Stimulated activated CD8-positive, alpha-beta memory T cell treated with anti-CD3 and anti-CD28 coated beads, Interleukin-2, amount 100 ng/mL, for 1 hour (primary cell): ENCODE measurements at places on chromosomes 1 and 21.
A peak's percentile ranks its signal among the peaks of the same experiment; 100 is the strongest.

GRCh38 chr1:26839779-26840178 lies 13.3 kb downstream of the ZDHHC18 start:
- DNase-seq, result no peak

- DNase-seq, result no peak
Observed at GRCh38 chr1:17451731-17452130, 12.3 kb upstream of the RCC2 start.

DNA sequence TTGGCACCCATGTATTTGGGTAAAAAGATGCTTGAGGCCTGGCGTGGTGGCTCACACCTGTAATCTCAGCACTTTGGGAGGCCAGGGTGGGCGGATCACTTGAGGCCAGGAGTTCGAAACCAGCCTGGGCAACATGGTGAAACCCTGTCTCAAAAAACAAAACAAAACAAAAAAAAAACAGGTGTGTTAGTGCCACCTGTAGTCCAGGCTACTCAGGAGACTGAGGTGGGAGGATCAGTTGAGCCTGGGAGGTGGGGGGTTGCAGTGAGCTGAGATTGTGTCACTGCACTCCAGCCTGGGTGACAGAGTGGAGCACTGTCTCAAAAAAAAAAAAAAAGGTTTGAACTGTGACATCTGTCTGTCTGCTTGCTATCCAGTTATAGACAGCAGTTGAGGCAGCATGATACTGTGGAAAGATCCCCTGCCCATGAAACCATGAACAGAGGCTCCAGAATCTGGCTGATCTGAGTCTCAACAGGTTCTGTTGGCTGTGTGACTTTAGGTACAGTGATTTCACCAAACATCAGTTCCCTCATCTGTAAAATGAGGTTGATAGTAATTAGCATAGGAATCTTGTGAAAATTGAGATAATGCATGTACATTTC lies 5.7 kb downstream of the DYRK1A start:
- no peak for DNase-seq

DNA sequence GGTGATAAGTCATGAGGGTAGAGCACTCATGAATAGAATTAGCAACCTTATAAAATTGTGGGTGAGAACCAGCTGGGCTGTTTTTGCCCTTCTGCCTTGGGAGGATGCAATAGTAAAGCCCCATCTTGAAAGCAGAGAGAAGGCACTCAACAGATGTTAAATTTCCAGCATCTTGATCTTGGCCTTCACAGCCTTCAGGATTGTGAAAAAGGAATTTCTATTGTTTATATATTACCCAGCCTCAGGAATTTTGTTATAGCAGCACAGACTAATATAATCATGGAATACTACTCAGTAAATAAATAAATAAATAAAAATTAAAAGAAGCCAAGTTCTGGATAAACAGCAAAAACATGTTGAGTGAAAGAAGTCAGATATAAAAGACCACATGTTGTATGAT lies 175.2 kb downstream of the KCNT2 start:
- DNase-seq, result no peak

GRCh38 chr1:112383759-112384370 lies 12.1 kb upstream of the CTTNBP2NL start:
- DNase-seq, result no peak

DNA sequence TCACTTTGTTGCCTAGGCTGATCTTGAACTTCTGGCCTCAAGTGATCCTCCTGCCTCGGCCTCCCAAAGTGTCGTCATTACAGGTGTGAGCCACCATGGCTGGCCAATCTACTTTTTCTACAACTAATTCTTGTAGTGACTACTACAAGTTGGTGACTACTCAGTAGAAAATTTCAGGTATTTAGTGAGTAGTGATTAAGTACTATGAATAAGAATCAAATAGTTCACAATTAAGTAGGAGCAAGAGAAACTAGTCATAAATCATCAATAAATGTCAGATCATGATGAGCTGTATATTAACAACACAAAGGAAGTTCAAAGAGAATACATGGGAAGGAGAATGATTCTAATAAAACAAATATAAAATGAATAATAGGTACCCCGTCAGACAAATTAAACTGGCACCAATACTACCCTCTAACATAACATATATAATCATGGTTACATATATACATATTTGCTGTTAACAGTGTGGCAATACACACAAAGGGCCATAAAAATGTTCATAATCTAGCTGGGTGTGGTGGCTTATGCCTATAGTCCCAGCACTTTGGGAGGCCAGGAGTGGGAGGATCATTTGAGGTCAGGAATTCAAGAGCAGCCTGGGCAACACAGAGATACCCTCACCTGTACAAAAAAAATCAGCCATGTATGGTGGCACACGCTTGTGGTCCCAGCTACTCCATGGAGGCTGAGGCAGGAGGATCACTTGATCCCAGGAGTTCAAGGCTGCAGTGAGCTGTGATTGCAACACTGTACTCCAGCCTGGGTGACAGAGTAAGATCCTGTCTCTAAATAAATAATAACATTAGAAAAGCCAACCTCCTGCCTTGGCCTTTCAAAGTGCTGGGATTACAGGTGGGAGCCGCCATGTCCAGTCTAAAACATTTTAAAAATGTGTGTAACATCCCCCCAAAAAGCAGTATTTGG lies 19.1 kb downstream of the YY1AP1 start:
- DNase-seq, result no peak

- no peak for DNase-seq
Observed at GRCh38 chr21:28160378-28160777, 832.3 kb downstream of the LTN1 start.

DNA sequence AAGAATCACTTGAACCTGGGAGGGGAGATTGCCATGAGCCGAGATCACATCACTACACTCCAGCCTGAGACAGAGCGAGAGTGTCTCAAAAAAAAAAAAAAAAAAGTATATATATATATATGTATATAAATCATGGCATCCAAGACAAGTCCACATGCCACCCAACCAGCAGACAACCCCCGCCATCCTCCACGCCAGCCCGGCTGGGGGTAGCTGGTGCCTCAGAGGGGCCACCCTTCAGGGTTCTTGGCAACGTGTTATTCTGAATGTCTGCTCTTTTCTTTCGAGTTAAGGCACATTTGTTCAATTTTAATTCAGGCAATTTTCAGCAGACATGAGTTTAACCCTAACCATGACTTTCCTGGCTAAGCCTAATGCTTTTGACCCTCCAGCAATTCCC lies 9.7 kb upstream of the TMEM240 start:
- DNase-seq, result no peak

GRCh38 chr1:41051022-41051421 lies 29.5 kb upstream of the SLFNL1 start:
- DNase-seq, result no peak

GRCh38 chr1:7808253-7808844 lies 24.3 kb downstream of the PER3 start:
- DNase-seq, result no peak

DNA sequence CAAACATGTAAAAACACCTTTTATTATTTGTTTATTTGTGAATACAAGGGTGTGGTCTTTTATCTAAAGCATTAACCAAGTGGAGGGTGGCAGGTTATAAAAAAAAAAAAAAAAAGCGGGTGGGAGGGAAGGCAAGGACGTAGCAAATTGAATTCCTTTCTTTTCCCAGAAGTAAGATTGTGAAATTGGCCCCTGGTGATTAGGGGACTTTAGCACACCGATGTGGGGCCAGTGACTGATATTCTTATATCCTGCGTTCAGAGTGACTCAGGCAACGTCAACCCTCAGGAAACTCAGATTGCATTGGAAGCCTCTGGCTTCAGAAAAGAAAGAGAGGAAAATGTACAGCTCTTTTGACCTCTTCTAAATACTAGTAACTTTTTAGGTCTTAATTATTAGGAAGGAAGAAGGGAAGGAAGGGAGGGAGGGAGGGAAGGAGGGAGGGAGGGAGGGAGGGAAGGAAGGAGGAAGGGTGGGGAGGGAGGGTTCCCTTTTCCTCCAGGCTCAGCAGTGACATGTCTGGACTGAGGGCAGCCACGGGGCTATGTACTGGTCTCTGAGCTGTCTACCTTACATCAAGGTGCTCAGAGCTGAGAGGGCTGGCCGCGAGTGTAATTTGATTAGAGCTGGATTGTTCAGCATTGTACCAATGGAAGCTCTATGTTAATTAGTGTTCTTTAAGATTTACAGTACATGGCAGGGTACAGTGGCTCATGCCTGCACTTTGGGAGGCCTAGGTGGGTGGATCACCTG lies 30.2 kb downstream of the EVA1C start:
- no peak for DNase-seq

GRCh38 chr21:19523746-19524145 lies 1120.2 kb upstream of the TMPRSS15 start:
- no peak for DNase-seq

DNA sequence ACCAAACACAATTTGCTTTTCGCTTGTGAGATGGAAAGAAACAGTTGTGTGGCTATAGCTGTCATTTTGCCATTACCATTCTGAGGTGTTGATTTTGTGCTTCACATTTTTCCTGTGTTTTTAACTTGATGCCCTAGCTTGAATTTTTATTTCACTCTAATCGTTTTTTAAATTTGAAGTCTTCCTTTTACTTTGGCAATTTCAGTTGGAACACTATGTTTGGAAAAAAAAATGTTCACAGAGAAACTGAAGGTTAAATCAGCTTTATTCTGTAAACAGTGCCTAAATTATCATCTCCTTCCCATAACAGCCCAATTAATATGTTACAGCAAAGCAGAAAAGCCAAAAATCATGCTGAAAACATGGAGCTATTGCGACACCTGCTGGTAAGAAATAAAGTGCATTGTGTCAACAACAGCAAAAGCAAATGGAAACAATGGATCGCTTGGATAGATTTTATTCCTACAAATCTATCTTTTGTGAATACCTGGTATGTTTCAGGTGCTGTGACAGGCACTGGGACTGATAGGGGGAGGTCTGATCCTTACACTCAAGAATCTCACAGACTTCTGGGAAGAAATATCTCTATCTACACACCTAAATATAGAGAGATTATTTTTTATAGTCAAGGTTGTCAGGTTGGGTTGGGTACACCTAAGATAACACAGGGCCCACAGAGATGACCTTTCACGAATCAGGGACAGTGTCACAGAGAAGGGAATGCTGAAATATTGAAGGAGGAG lies 16.2 kb upstream of the ERICH3 start:
- peak; percentile 9 for DNase-seq

DNA sequence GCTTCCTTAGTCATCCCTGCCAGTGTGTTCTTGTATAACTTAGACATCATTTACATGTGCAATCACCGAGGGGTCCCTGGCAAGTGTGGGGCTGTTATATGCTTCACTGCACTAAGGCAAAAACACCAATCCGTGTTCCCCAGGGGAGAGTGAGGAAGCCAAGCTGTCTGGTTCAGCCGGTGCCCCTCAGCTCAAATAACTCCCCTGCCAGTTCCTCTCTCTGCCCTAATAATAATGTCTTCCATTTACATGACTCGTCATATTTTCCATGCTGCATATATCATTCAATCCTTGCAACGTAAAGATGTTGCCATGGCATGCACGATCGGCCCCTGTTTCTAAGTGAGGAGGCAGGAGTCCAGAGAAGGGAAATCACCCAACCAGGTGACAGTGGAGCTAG lies 24.4 kb upstream of the NDC1 start:
- DNase-seq, result no peak

DNA sequence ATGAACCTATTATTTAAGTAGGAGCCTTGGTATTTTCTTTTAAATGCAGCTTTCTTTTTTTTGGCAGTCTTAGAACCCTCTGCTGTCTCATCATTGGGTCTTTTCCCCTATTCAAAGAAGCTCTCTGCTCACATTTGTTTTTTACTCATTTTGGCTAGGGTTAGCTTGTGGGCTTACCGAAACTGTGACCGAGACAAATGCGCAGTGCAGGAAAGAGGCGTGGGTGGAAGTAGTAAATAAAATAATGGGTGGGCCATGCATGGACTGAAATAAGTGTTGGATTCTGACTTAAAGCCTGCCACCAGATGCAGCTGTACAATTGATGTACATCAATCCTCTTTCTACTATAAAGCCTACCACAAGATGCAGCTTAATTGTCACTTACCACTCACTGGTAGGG lies 14.7 kb downstream of the XPR1 start:
- DNase-seq, result no peak

- DNase-seq, result no peak
Observed at GRCh38 chr1:197924516-197925123, 7.4 kb downstream of the LHX9 start.

GRCh38 chr1:99645699-99646531 lies at the start of gene PALMD:
Gene PALMD, plus strand, starts transcription at chr1:99646113. Its CDS starts 205 bp downstream, at chr1:99646318.
- no peak for DNase-seq

GRCh38 chr1:53896635-53897229 lies 2.7 kb downstream of the DIO1 start:
- DNase-seq, result no peak

DNA sequence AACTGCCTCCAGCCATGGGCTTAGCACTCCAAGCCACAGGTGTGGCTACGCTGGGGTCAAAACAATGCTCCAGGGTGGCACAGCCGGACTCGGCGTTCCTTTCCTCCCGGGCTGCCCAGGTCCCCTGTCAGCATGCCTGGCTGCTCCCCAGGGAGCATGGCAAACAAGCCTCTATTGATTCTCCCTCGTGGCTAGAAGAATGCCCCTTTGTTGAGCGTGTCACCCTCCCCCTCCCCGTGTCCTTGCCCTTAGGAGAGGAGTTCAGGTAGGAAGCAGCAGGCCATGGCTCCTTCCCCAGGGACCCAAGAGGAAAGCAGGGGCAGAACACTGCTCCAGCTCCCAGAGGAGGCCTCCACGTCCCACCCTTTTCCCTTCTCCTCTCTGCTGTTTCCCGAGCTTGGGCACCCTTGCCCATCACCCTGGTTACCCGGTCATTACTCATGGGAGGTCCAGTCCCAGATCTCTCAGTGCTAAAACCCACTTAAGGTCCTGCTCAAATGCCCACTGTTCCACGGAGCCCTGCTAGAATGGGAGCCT lies 57.4 kb upstream of the CITED4 start:
- no peak for DNase-seq

GRCh38 chr1:182348961-182349747 lies 42.4 kb downstream of the GLUL start:
- DNase-seq, result no peak

GRCh38 chr1:46401154-46401913 lies 7.2 kb downstream of the FAAH start:
- DNase-seq, result no peak

DNA sequence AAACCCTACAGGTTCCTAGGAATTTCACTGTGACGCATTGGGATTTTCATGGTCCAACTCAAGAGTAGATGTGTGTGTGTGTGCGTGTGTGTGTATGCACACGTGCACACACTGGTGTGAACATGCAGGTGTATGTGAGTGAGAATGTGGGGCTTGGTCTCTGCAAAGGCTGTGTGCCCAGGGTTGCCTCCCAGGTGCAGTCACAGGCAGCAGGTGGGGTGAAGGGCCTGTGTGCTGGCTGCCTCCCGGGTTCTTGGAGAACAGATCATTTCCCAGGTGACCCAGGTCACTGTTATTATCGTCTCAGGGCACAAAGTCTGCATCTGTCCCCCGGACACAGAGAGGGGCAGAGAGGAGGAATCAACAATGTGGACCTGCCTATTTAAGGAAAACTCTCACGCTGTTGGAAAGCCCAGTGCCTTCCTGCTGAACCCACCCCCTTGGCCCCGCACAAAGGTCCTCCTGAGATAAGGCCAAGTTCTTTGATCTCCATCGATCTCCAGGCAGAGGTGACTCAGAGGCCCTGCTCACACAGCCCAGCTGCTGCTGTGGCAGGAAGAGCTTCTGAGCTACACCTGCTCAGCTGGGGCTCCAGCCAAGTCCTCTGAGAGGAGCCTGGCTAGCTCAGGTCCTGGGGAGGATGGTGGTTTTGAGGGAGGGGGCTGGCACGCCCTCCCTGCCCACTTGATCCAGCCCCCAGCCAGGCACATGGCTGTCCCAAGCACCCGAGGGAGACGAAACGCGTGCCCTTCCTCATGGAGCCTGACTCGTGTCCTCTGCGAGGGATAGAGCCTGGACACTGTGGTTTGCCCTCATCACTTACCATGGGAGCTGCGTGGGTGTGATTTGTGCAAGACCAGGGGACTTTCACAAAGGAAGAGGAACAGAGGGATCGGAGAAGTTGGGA lies 134.0 kb upstream of the ARHGEF16 start:
- DNase-seq, result no peak
